ENCODE measurements at places on chromosomes 4 and X.

GRCh38 chrX:3449287-3449686, 102.8 kb upstream of the MXRA5 start:
- DNase-seq, result no peak

- DNase-seq, result peak; percentile 55
These were observed 23.4 kb downstream of the TMEM164 start for GRCh38 chrX:110026099-110026844.

GRCh38 chrX:7927259-7928167, at the start of gene PNPLA4:
TSS of gene PNPLA4 (minus strand) at chrX:7927413. CDS start at chrX:7926119, 1,294 bp downstream.
- DNase-seq, result peak; percentile 84

GRCh38 chr4:103075894-103076746, 441 bp downstream of the SLC9B2 start:
- DNase-seq, result peak; percentile 49

GRCh38 chr4:8385611-8386010, 54.9 kb downstream of the ACOX3 start:
- DNase-seq, result no peak

DNA sequence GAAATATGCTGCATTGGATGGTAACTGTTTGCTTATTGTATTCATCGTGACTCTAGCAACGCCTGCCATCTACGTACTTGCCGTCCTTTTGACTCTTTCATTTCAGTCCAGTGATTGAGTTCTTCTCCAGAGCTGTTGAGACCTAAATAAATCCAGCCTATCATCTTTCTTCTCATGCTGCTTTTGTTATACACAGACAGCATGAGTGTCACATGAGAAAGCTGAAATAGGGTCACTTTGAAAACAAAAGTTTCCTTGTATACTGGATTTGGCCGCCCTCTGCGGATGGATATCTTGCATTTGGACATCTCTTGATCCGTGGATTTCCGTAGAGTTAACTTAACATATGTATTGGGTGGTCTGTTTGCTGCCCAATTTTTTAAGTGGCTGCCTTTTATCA, 67.2 kb downstream of the TMPRSS11F start:
- DNase-seq, result no peak

DNA sequence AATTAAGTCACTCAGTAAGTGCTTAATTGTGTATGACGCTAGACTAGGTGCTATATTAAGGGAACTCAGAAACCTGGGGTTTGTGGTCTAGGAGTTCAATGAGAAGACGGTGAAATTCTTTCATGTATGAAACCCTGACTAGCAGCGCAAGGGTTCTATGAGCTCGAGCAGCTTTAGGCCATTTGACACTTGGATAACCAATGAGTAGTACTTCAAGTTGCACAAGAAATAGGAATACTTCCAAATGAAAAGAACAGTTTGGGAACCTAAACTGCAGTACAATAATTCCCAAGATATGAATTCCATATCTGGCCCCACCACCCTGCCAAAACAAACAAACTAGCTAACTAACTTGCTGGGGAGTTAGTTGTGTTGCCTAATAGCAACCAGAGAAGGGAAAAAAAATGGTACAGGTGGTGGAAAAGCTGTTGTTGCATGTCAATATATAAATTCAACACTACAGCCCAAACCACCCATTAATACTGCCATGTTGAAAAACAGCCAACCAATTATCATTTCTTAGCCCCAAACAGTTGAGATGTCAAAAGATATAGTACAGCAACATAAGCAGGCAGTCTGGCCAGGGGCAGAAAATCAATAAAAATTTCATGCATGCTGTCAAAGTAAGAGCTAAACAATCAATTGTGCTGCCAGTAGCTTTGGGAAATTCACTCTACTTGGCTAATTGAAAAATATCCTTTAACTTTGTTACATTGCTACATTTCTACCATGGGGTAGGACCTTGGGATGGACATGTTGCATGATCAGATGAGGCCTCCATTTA, 54.6 kb upstream of the MCF2 start:
- no peak for DNase-seq

- no peak for DNase-seq
These were observed 363.6 kb downstream of the FBXO8 start for GRCh38 chr4:173919861-173920260.

DNA sequence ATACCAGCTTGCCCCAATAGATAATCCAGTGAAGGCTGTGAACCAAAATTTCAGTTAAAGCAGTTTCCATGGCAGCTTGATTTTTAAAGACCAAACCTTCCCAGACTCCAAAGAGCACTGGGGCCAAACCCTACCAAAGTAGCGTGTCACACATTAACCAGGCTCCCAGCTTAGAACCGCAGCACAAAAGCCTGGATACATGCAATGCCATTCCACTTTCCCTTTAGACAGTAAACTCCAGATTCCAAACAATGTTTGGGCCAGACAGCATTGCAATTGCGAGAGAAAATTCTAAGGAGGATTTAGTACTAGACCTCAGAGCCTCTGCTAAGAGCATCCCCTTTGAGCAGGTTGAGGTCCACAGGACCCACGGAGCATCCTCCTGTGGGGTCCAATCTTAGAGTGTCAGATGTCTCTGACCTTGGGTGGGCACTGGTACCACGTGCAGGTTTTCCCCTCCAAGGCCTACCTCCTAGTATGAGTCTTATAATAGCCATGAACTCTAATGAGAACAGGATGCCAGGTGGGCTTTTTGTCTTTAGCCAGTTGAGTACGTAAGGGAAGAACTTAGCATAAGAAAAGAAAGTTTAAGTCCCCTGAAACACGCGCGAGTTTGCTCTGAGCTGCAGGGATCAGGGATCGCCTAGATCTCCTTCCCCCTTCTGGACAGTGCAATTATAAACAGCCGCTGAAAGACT, 38.8 kb downstream of the MGARP start:
- DNase-seq, result no peak

DNA sequence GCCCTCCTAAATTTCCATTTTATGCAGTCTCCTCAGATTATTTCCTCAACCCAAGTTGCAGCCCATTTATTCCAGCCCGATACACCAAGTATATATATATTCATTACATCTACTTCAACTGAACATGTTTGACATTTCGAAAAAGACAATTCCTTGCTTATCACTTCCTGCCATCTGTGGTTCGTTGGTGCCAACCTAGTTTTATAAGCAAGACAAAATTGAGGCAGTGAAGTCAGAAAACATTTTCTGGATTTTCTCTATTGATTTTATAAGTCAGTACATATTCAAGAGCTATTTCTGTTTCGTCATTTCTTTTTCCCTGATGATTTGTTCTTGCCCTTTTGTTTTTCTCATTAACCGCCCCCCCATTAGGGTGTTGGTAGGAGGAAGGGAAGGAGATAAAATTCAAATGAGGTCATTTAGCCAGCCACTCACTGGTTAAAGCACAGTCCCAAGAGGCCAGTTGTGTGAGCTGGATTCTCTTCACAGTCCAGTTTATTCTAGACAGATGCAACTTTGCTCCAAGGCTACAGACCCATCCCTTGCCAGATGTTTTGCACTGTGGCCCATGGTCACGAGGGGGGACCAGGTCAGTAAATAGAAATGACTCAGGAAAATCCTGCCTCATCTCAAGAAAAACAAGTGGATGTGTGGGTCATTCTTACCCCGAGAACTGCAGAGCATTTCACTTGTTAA, 20.3 kb upstream of the VEGFD start:
- no peak for DNase-seq

GRCh38 chr4:119125931-119126330, 9.7 kb upstream of the MYOZ2 start:
- DNase-seq, result no peak

GRCh38 chr4:74203467-74203866, 45.5 kb downstream of the MTHFD2L start:
- no peak for DNase-seq

GRCh38 chr4:107278791-107279483, 242.8 kb upstream of the DKK2 start:
- DNase-seq, result no peak

GRCh38 chrX:149120459-149120858, 384.6 kb downstream of the IDS start:
- DNase-seq, result no peak

GRCh38 chr4:87005690-87006425, 71.0 kb downstream of the AFF1 start:
- DNase-seq, result no peak

- no peak for DNase-seq
These were observed 223.6 kb downstream of the RBMX2 start for GRCh38 chrX:130625386-130625785.

DNA sequence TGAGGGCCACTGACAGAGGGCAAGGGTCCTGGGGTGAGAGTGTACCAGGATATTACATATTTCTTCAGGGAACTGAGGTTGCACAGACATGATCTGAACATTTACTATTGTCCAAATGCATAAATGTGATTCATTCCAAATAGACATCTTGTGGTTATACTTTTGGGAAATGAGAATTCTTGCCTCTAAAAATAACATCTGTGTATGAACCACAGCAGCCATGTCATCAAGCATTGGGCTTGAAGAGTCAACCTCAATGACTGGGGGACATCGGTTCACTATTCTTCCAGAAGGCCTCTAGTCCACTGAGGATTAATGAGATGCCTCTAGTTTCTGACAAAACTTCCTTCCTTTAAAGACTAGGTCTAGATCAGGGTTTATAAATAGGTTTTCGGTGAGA, 193.1 kb upstream of the GPC4 start:
- no peak for DNase-seq

GRCh38 chrX:49876750-49877149, 2.5 kb upstream of the USP27X start:
- DNase-seq, result peak; percentile 10

DNA sequence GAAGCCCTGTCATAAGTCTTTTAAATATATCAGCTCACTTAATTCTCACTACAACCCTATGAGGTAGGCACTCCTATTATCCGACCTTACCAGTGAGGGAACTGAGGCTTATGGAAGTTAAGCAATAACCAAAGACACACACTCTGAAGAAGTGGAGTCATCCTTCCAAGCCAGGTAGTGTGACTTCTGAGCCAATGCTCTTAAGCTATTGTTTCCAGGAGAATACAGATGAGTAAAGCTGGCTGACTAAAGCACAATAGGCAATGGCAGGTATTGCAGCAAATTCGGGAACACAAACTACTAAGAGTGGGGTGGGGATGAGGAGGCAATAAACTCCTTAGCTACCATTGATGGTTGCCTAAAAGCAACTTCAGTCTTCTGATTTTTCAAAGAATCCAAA, 81.8 kb upstream of the KIT start:
- no peak for DNase-seq

GRCh38 chrX:46715530-46715929, 43.4 kb downstream of the SLC9A7 start:
- DNase-seq, result no peak

Data from NCI-H2081 (cell line).